Stimulated activated CD8-positive, alpha-beta memory T cell treated with anti-CD3 and anti-CD28 coated beads, Interleukin-15, amount 100 ng/mL, for 24 hours (primary cell): ENCODE measurements at places on chromosomes 7 and 10.

- DNase-seq, result no peak
These were observed 114.5 kb downstream of the TMEM130 start for GRCh38 chr7:98755138-98755898.

- DNase-seq, result no peak
These were observed 11.1 kb upstream of the SORBS1 start for GRCh38 chr10:95572131-95572820.

DNA sequence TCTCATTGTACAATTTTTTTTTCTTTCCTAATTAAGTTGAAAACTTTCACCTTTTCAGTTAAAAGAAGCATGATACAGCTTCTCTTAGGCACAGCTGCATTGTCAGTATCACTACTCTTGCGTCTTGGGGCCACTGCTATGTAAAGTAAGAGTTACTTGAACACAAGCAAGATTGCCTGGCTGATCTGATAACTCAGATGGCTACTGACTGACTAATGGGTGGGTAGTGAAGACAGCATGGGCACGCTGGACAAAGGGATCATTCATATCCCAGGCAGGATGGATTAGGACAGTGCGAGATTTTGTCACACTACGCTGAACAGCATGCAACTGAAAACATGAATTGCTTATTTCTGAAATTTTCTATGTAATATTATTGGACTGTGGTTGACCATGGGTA is 11.6 kb upstream of the ADAMTS14 start:
- no peak for DNase-seq

DNA sequence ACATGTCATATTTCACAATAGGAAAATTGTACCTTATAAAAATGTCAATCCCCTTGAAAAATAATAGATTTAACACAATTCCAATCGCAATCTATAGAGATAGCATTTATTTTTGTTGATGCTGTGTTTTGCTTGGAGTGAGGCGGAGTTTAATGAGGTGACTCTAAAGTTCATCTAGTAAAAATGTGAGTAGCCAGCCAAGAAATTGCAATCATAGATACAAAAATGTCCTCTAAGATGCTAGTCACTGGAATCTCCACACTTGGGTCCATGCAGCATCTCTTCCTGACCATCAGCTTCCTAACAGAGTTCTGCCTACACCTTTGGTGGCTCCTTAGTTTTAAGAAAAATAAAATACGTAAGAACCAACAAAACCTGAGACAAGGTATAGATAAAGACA is 44.9 kb downstream of the GLI3 start:
- DNase-seq, result no peak

GRCh38 chr7:121105262-121105661 is 116.8 kb downstream of the CPED1 start:
- no peak for DNase-seq

DNA sequence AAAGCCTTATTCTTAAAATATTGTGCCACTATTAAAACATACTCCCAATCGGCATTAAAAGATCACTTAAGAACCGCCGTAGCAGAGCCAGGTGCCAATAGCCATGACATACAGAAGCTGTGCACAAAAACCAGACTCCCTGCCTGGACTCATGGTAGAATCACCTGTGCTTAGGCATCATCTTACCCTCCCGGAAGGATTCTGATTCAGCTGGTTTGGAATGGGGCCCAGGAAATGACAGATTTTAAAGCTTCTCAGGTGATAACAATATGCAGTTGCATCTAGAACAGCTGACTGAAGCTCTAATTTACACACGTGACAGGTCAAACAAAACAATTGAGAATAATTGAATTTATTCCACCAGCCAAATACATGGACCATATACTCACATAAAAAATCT is 10.7 kb downstream of the A1CF start:
- DNase-seq, result no peak

GRCh38 chr7:12269100-12269895 is 58.2 kb downstream of the TMEM106B start:
- DNase-seq, result no peak

GRCh38 chr7:137903382-137904169 is 56.8 kb upstream of the DGKI start:
- peak; percentile 6 for DNase-seq

GRCh38 chr7:149742075-149742701 is 31.2 kb downstream of the ZNF467 start:
- DNase-seq, result peak; percentile 42

GRCh38 chr10:88190123-88190522 is 326.7 kb downstream of the PTEN start:
- no peak for DNase-seq

DNA sequence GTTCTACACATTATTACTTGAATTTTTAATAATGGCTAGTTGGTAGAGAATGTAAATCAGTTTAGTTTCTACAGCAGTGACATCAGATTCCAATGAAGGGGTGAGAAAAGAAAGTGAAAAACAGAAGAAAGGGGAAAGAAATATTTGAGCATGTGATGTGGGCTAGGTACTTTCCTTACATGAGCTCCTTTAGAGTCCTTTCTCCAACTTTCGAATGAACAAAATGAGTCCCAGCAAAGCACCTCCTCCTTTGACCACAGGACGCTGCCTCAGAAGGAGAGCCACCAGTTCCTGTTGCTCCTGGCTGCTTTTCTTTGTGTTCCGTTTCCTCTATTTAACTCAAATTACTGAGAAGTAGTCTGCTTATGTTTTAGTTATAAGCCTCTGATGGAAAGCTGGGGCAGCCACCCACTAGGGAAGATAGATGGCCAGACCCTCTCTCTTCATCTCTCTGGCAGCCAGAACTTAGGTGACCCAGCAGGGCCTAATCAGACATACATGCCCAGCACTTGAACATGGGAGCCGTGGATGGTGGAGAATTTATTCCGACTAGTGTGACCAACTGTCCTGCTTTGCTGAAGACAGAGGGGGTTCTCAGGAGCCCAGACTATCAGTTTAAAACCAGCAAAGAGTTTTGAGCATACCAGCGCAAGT is 82.4 kb upstream of the NME8 start:
- no peak for DNase-seq

- DNase-seq, result no peak
These were observed 28.2 kb downstream of the SKIDA1 start for GRCh38 chr10:21497177-21497807.

- no peak for DNase-seq
These were observed 24.6 kb downstream of the PTPRN2 start for GRCh38 chr7:158563051-158563450.

- DNase-seq, result no peak
These were observed 6.6 kb upstream of the ZNF786 start for GRCh38 chr7:149097088-149097487.

DNA sequence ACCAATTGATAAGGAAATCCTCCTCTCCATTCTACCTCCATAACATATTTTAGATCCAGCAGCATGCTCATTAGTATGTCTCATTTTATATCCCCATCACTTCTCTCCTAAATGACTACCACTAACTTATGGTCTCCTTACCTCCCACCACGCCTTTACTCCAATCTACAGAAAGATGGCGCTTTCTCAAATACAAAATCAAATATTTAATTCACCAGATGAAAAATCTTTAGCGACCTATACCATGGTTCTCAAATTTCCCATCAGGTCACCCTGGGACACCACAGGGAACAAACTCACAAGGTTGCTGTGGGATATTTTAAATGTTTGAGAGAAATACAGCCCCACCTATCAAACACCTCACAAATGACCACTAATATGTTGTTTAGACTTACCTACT is 27.0 kb upstream of the EBLN1 start:
- no peak for DNase-seq

DNA sequence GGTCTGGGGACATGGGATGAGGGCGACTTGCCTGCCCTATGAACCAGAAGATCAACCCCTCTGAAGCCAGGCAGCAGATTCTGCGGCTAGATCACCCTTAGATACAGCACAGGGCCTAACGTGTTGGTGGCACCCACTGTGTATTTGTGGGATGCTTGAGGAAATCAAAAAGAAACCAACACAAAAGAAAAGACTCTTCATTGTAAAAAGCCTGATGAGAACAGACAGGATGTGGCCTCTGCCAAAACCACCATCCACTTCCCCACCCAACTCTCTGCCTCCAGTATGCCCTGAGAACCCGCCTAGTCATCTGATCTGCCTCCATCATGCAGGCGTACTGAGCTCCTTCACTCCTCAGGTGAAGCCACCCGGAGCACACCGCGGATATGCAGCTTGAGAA is 97.2 kb upstream of the INSYN2A start:
- DNase-seq, result no peak

- DNase-seq, result no peak
These were observed 150.6 kb upstream of the TMEM72 start for GRCh38 chr10:44760513-44760912.

- no peak for DNase-seq
These were observed 7.0 kb upstream of the GBX1 start for GRCh38 chr7:151174246-151175046.

DNA sequence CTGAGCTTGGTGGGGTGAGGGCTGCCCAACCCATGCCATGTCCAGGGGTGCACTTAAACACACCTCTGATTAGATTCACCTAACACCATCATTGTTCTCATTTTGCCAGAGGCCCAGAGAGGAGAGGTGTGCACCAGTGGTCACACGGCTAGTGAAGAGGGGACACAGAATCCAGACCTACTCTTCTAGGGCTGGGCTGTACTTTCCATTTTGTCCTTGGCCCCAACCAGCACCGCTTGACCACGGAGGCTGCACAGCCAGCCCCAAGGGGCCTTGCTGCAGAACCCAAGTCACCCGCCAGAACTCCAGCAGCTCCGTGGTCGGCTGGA is 246 bp upstream of the WDFY4 start:
- no peak for DNase-seq

GRCh38 chr10:116688241-116688711 is 54.1 kb downstream of the HSPA12A start:
- DNase-seq, result no peak

DNA sequence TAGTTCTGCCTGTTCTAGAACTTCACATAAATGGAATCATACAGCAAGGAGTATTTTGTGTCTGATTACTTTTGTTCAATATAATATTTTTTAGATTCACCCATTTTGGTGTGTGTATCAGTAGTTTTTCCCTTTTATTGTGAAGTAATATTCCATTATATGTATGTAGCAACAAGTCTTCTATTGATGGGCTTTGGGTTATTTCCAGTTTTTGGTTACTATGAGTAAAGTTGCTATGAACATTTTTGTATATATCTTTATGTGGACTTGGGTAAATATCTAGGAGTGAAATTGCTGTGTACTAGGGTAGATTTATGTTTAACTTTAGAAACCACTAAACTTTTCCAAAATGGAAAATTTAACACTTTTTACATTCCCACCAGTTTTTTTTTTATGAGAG is 35.7 kb downstream of the ADK start:
- DNase-seq, result no peak

DNA sequence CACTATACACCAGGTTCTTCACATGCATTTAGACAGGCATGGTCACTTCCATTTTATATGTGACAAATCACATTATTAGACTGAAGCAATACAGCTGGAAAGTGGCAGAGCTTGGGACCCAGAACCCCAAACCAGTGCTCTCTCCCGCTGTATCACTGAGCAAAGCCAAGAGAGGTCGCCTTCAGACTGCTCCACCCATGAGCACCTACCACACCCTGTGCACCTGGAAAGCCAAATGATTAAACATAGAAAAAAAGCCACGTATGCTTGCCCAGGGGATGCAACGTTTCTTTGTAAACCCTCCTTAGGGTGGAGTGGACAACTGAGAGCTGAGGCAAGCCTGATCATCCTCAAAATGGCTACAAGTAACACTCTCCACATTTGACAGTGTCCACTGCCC is 72.5 kb downstream of the CCDC6 start:
- no peak for DNase-seq

- no peak for DNase-seq
These were observed 125.9 kb downstream of the GRK5 start for GRCh38 chr10:119333146-119333792.

- DNase-seq, result no peak
These were observed 60.6 kb downstream of the DNAH11 start for GRCh38 chr7:21603462-21603861.

DNA sequence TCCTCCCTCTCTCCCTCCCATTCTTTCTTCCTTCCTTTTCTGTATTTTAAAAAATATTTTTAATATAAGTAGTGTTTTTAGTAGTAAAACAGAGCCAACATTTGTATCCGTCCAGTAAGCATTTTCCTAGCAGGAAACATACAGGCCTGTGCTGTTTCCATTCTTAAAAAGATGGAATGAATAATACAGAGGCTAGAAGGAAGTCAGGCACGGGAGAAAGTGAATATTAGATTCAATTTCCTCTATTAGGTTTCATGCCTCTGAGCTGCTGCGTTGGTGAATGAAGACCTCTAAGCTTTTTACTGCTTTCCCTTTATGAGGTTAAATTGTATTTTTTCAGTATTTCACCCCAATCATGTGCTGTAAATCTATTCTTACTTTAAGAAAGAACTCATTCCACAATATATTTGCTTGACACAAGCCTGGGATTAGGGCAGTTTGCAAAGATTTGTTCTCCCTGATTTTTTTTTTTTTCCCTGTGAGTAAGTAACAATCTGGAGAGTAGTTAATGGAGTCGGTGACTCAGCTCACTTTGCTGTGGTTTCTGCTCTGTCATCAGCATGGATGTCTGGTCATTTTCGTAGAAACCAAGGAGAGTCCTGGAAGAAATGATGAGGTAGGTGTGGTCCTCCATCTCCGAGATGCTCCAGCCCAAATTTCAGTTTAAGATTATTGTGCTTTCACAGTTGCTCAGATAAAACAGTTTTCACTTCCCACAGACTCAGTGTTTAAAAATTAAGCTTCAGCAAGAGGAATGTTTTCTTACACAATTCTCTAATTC is 76.1 kb upstream of the PITRM1 start:
- DNase-seq, result no peak

DNA sequence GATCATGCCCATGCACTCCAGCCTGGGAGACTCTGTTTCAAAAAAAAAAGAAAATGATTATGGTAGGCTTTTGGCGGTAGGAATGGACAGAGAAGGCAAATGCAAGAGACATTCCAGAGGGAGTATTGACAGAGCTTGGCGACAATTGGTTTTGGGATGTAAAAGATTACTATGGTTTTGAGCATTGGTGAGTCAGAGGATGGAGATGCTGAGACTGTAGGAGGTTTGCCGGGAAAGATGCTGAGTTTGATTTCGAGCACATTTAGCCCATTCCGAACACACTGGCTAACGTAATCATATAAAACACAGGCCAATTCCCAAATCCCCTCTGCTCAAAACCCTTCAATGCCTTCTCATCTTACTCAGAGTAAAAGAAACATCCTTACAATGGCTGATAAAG is 161.6 kb upstream of the MKLN1 start:
- DNase-seq, result no peak

DNA sequence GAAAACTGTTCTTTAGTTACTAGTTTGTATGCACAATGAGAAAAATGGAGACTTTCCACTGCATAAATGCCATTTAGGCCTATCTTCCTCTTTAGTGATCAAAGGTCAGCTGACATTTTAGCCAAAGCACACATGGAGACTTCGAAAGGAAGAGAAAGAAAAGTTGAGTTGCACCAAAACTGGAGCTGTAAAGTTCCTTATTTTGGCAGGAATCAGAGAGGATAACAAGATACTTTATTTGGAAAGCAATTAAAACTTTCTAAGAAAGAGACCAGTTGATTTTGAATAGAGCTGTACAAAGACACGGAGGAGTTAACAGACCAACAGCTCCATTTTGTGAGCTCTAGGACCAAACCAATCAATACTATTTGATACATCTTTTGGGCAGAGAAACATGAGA is 14.2 kb downstream of the ENTPD7 start:
- DNase-seq, result no peak
